ENCODE measurements at places on chromosomes 7 and 10.

DNA sequence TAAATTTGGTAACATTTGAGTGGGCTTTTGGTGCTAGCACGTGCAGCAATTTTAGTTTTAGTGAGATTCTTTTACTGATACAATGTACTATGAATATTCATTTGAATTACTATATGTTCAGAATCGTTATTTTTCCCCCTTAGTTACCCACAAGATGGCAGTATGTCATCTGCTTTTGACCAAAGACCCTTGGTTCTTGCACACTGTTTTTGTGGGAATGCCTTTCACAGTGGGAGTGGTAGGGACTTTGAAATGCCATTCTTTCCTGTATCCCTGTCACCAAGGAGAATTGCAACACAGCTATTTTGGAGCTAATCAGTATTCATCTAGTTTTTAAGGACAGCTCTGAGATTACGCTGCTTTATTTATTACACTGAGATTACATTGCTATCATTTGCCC, 40.6 kb downstream of the SEC23IP start:
- no peak for DNase-seq

- DNase-seq, result no peak
Measured at GRCh38 chr7:7912937-7913336, 55.7 kb upstream of the GLCCI1 start.

- DNase-seq, result no peak
Measured at GRCh38 chr7:37536706-37537105, 88.0 kb upstream of the ELMO1 start.

- DNase-seq, result no peak
Measured at GRCh38 chr10:18829259-18829658, 170.0 kb downstream of the ARL5B start.

DNA sequence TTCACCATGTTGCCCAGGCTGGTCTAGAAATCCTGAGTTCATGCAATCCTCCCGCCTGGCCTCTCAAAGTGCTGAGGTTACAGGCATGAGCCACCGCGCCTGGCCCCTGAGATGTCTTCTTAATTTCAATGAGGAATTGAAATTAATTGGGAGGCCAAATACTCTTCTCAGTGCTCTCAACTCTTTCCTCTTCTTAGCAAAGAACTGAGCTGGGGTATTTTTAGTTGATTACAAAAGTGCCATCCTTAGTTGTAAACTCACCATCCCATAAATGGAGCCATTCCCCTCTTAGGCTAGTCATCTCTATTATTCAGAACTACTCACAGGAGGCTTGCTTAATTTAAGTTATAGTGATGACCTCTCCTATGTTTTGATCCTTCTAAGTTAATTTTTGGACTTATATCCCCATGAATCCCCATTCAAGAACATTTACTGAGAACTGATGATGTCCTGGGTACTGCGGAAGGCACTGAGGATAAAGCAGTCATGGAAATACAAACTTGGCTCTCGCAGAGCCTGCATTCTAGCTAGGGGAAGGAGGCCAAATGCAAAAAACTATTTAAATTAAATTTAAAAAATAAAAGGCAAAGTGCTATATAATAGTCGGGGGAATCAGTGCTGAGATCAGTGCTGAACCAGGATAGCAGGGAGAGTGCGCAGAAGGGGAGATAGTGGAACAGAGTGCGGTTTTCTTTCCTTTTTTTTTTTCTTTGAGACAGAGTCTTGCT, 145.3 kb downstream of the SFMBT2 start:
- DNase-seq, result no peak

DNA sequence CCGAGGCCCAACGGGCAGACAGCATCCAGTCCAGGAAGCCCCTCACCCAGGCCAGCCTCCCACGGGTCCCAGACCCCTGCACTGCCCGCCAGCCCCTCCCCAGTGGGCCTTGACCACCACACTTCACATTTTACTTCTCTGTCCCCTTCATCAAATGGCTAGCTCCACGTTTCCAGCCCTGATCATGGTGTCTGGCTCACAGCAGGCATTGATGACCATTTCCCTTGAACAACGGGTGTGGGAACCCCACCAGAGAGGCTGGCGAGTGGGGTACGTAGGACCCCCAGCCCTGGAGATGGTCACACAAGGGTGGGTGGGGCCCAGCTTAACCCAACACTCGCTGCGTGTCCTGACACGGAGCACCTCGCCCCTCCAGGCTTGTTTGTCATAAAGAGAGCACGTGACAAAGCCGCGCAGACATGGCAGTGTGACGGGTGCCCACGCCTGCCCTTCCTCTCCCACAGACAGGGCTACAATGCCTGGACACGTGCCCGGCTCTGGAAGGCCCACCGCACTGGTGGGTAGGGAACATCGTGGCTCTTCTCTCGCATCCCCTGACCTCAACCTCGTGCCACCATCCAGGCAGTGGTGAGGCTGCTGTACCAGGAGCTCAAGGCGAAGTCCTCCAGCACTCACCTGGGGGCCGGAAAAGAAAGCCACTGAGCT, 267.7 kb downstream of the MAD1L1 start:
- DNase-seq, result no peak

- no peak for DNase-seq
Measured at GRCh38 chr7:67210567-67210966, 213.9 kb downstream of the TYW1 start.

DNA sequence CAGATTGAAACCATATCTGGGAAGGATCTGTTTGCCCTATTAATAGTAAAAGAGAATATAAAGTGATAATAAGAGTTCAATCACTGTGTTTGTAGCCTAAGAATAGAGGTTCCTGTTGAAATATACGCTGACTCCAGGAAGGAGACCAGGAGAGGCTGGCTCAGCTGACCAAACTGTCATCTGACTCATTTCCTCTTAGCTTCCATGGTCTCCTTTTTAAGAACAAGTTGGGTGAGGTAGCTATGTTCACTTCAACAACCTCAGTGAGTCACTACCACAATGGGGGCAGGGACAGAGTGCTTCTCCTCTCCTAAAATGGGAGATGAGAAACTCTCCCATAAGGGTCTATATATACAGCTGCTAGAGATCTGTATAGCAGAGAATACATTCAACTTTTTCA, 543.3 kb downstream of the CALN1 start:
- no peak for DNase-seq

DNA sequence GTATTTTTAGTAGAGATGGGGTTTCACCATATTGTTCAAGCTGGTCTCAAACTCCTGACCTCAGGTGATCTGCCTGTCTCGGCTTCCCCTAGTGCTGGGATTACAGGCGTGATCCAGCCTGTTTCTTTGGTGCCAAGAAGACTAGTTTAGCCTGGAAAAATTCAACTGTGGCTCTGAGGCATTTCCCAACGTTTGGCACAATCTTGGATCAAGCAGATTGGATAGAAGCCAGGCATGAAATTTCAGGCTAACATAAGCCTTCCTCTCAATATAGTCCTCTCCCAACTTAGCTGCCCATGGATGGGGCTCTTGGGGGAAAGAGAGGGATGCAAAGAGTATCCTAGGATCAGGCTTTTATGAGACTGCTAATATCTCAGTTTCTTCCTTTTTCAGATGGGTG, 53.8 kb downstream of the APBB1IP start:
- no peak for DNase-seq
